Kidney epithelial cell (primary cell): ENCODE measurements at places on chromosomes 1 and 21. TPM values are rescaled to one million over a fixed set of nuclear protein-coding genes. Genes with fewer than 3 reads are reported as not detected.

LCE2B gene
- not detected in 2 replicates for total RNA-seq

DNA sequence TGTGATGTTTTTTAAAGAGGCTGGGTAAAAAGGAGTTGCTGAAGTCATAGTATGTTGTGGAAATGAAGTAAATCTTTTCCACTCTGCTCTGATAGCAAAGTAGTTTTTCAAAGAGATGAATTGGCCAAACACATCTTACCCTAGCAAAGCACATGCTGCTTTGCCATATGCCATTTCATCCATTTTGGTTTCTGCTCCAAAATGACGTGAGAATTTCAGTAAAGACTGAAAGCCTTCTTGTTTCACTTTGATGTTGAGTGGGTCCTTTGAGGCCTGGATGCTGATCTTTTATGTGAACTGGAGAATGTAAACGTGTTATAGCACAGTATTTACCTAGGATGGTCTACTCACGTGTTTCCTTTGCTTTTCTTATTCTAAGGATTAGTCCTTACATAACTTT lies 73.3 kb upstream of the PGD start:
- DNase-seq = no peak

DNA sequence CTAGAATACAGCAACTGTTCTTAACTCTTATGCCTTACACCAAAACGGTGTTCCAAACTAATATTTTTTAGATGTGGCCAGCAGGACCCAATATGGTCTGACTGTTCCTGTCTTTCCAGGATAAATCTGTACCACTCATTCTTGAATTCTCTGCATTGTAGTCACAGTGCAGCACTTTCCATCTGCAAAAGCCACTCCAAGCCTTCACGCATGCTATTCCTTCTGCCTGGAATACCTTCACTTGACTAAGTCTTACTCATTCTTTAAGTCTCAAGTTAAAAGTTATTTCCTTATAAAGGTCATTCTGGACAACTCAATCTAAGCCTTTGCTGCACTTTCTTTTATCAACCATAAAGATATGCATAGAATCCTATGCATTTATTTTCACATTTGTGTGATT lies 1194.5 kb downstream of the PLA2G4A start:
- peak; percentile 5 for DNase-seq

CELA2A gene
- not detected in 2 replicates for total RNA-seq

- DNase-seq = no peak
Measured at GRCh38 chr1:183188240-183188639, 2.2 kb downstream of the LAMC2 start.

GRCh38 chr21:46152927-46153246 lies 2.5 kb downstream of the FTCD start:
- no peak for DNase-seq

- no peak for DNase-seq
Measured at GRCh38 chr1:203632941-203633340, 6.3 kb downstream of the ATP2B4 start.

DNA sequence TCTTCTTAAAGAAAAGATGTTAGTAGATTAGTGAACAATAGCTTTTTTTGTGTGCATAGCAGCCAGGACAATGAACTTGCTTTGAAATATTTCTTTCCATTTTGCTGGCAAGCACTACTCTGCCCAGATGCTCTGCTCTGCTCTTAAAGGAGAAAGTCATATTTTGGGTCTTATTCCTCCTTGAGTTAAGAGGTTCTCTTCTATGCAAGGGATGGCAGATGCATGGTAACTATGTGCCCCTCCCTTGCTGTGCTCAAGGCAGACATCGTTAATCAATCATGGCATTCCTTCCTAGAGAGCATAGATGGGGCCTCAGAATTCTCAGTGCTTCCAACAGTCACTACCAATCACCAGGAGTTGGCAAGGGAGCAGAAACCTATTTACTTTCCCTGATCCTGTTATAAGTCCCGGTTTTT lies 27.6 kb downstream of the NIPAL3 start:
- no peak for DNase-seq
